ENCODE measurements at places on chromosomes 7 and 10. TPM values are rescaled to one million over a fixed set of nuclear protein-coding genes. Genes with fewer than 3 reads are reported as not detected.

BAZ1B gene
- total RNA-seq: 22.6 TPM

INMT gene
- 1.7 TPM for total RNA-seq

LAMTOR4 gene
- 708 TPM for total RNA-seq

ZNF655 gene
- 261 TPM for total RNA-seq

FGF8 gene
- total RNA-seq: not detected

VDAC2 gene
- 145 TPM for total RNA-seq

NPSR1 gene
- total RNA-seq: not detected

LOXL4 gene
- total RNA-seq: 1.7 TPM

TRIL gene
- 3.9 TPM for total RNA-seq

OR9A2 gene
- total RNA-seq: not detected

NUDT13 gene
- total RNA-seq: 3.6 TPM

HECW1 gene
- not detected for total RNA-seq

CYP26C1 gene
- not detected for total RNA-seq

TMEM273 gene
- 10.3 TPM for total RNA-seq

EGFR gene
- 224 TPM for total RNA-seq

PTPRZ1 gene
- 42.9 TPM for total RNA-seq

FIS1 gene
- total RNA-seq: 162 TPM

HOGA1 gene
- total RNA-seq: 3.6 TPM

MDFIC gene
- 45.9 TPM for total RNA-seq

LIPN gene
- 38.3 TPM for total RNA-seq

TMEM236 gene
- 0.08 TPM for total RNA-seq

TRIP6 gene
- total RNA-seq: 81.3 TPM

FERD3L gene
- total RNA-seq: not detected

VWA2 gene
- total RNA-seq: 21.7 TPM

ACSM6 gene
- 0.95 TPM for total RNA-seq

SLC39A12 gene
- not detected for total RNA-seq

NME8 gene
- total RNA-seq: not detected

CYP3A5 gene
- 195 TPM for total RNA-seq

COL17A1 gene
- total RNA-seq: 841 TPM

MBL2 gene
- not detected for total RNA-seq

ODAD2 gene
- total RNA-seq: 0.10 TPM

ZNF438 gene
- total RNA-seq: 7.7 TPM

EN2 gene
- total RNA-seq: 0.52 TPM

BBS9 gene
- 10.1 TPM for total RNA-seq

OPN1SW gene
- total RNA-seq: not detected

GIGYF1 gene
- 35.8 TPM for total RNA-seq

EGR2 gene
- 9.7 TPM for total RNA-seq

LRRD1 gene
- total RNA-seq: not detected

FMC1 gene
- total RNA-seq: 3.9 TPM

RASSF4 gene
- 4.4 TPM for total RNA-seq

SPDYE11 gene
- total RNA-seq: not detected

COL26A1 gene
- not detected for total RNA-seq

GPR26 gene
- total RNA-seq: not detected

RGS10 gene
- total RNA-seq: 21.9 TPM

CDHR3 gene
- not detected for total RNA-seq

MPP7 gene
- 48.2 TPM for total RNA-seq

CHN2 gene
- total RNA-seq: 3.8 TPM

BEND7 gene
- total RNA-seq: 4.6 TPM

IDI2 gene
- total RNA-seq: not detected

VSTM4 gene
- 3.0 TPM for total RNA-seq

HOXA1 gene
- total RNA-seq: 0.63 TPM

ERV3-1 gene
- 11.0 TPM for total RNA-seq

HTR5A gene
- not detected for total RNA-seq

HHEX gene
- total RNA-seq: 2.5 TPM

SLC26A3 gene
- not detected for total RNA-seq

TMEM176B gene
- total RNA-seq: 16.6 TPM
